ENCODE measurements at places on chromosomes 1 and 21. TPM values are rescaled to one million over a fixed set of nuclear protein-coding genes. Genes with fewer than 3 reads are reported as not detected.

DNA sequence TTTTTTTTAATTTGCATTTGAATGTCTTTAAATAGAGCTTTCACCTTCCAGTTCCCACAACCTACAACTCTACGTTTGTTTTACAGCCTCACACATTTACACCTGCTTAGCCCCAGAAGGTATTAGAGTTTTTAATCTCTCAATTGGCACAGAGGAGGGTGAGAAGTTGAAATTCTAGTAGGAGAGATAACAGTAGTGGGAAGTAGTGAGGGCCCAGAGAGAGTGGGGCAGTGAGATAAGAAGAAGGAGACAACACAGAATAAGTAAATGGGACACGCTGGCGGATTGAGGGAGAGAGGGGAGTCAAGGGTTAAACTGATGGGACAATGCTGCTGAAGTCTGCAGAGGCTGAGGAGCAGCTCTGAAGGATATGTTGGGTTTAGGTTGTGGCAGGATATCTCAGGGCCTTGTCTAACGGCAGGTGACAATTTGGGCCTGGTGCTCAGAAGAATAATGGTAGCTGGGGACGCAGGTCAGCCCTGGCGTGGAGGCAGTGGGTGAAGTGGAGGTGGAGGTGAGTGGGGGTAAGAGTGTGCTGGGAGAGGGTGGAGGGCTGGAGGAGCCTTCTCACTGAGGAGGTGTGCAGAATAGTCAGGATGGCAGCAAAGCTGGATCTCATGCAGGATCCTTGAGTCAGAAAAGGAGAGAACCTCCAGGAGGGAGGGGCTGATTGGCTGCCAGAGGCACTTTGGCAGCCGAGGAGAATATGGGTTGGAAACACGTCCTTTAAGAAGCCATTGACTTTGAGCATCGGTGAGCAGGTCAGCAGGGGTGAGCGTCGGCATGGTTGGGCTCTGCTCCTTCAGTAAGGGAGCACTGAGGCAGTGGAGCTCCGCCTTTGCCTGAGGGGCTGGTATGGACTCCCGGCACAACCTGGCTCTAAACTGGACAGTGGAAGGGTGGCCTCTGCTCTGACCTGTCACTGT is 72.9 kb downstream of the SYT6 start:
- H3K4me1 ChIP-seq: peaks cover 26% of the 10 kb centered on the region
- DNase-seq: no peak
- H3K4me3 ChIP-seq: no peak overlapping the region
- peak overlapping the region; percentile 27 for H3K27ac ChIP-seq
- H3K36me3 ChIP-seq: no peaks in the 10 kb centered on the region

CAPZB gene
- total RNA-seq: 207 TPM

- H3K4me3 ChIP-seq: no peak overlapping the region
- H3K36me3 ChIP-seq: no peaks in the 10 kb centered on the region
- H3K4me1 ChIP-seq: no peaks in the 10 kb centered on the region
- H3K27ac ChIP-seq: no peak overlapping the region
These were observed 77.6 kb upstream of the CD1D start for GRCh38 chr1:158102881-158103674.

GRCh38 chr1:76300556-76300955 is 226.0 kb downstream of the ST6GALNAC3 start:
- H3K27ac ChIP-seq: no peak overlapping the region
- H3K27me3 ChIP-seq: no peaks in the 10 kb centered on the region
- H3K4me1 ChIP-seq: no peaks in the 10 kb centered on the region
- H3K4me3 ChIP-seq: no peak overlapping the region
- DNase-seq: no peak

FAM43B gene
- 0.50 TPM for total RNA-seq

DNA sequence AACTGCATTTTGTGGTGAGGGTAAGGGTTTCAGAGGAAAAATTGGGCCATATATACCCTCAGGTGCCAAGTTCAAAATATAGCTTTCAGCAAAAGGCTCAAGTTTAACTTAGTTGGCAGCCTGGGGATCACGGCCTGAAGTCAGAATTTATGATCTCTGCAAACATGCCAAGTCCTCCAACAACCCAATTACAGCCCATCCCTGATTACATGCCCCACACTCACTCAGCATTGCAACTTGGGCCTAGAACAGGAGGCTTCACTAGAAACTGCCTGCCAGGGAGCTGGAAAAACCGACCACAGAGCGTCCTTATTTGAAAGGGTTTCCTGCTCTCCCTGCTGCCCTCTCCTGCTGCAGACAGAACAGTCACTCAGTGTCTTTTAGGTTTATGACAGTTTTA is 12.4 kb downstream of the FYB2 start:
- peaks cover 13% of the 10 kb centered on the region for H3K4me1 ChIP-seq
- H3K4me3 ChIP-seq: no peak overlapping the region
- DNase-seq: no peak
- peak overlapping the region; percentile 25 for H3K27ac ChIP-seq

SMCP gene
- total RNA-seq: not detected

- H3K27me3 ChIP-seq: no peaks in the 10 kb centered on the region
- H3K4me1 ChIP-seq: peaks cover 7% of the 10 kb centered on the region
- H3K27ac ChIP-seq: no peak overlapping the region
- no peaks in the 10 kb centered on the region for H3K36me3 ChIP-seq
These were observed 64.8 kb downstream of the NAV1 start for GRCh38 chr1:201603613-201604232.

RNU1-4 gene
- total RNA-seq: 1,745 TPM

GRCh38 chr1:22344329-22344630 is 107.4 kb upstream of the ZBTB40 start:
- no peaks in the 10 kb centered on the region for H3K4me1 ChIP-seq
- H3K27me3 ChIP-seq: peaks cover 66% of the 10 kb centered on the region
- no peak overlapping the region for H3K27ac ChIP-seq
- DNase-seq: no peak

- no peak overlapping the region for H3K4me3 ChIP-seq
- no peaks in the 10 kb centered on the region for H3K36me3 ChIP-seq
- DNase-seq: peak; percentile 56
- no peaks in the 10 kb centered on the region for H3K4me1 ChIP-seq
- no peak overlapping the region for H3K27ac ChIP-seq
These were observed 151.2 kb downstream of the DMRTA2 start for GRCh38 chr1:50271968-50272578.

DNA sequence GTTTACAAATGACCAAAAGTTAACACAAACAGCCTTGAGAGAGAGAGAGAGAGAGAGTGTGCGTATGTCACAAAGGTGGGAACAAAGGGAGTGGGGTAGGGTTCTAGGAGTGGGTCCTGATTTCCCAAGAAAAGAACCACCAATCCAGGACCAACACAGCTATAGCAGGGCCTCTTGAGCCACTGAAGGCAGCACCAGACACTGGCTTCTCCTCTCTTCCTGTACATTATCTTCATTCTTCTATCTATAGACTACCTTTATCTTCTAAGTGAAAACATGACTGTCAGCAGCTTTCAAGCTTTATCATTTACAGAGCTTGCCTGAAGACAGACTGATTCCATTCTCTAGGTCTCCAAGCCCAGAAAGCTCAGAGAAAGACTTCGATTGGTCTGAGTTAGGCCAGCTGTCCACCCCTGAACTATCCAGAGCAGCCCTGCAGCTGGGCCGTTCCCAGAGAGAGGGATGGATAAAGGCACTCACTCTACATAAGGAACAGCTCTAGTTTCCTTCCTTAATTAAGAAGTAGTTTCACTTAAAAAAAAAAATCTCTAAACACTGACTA is 11.2 kb downstream of the ALG14 start:
- H3K27ac ChIP-seq: no peak overlapping the region
- no peaks in the 10 kb centered on the region for H3K4me1 ChIP-seq
- H3K36me3 ChIP-seq: peaks cover 37% of the 10 kb centered on the region
- no peak for DNase-seq
- H3K4me3 ChIP-seq: no peak overlapping the region
